H4 (cell line): ENCODE measurements at places on chromosomes 13 and 19.

- DNase-seq = no peak
Observed at GRCh38 chr13:93169980-93170379, 56.6 kb upstream of the GPC6 start.

- DNase-seq = no peak
Observed at GRCh38 chr19:14347999-14348889, 33.0 kb upstream of the ADGRE5 start.

DNA sequence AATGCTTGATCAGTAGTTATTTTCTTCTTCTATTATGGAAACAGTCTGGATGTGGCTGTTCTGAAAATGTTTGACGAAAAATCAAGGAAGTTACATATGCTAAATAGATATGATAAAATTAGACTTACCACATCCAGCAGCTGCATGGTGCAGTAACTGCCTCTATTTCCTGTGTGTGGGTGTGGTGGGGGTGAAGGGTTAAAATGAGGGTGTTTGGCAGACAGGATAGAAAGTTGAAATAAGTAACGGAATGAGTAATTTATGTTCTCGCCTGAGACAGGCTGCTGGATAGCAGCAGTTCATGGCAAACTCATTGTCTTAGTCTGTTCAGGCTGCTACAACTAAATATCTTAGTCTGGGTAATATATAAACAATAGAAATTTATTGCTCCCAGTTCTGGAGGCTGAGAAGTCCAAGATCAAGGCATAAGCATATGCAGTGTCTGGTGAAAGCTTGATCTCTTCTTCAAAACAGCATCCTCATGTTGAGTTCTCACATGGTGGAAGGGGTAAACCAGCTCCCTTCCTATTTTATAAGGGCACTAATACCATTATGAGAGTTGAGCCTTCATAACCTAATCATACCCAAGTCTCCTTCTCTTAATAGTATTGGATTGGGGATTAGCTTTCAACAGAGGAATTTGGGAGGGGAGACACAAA, 1248.9 kb downstream of the SLITRK5 start:
- DNase-seq = no peak

DNA sequence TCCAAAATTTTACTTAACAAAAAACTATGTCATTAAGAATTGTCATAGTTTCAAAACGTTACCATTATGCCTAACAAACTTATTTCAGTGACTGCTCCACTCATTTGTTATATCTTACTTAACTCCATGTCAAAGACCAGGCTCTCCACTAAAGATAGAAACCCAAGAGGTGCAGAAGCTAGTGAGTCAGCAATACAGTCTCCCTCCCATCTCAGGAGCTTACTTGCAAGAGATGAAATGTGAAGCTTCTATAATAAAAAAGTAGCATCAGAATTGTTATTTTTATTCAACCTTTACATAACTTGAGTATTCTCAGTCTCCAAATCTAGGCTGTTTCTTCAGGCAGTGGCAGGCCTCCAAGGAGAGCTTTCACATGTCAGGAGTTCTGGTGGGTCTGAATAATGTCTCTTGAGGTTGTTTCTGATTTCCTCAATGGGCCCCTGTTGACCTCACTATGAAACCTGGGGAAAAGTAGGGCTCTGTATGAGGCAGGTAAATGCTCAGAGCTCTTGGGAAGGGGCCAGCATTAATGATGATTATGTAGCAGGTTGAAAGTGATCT, 242.0 kb downstream of the NDFIP2 start:
- DNase-seq = no peak

DNA sequence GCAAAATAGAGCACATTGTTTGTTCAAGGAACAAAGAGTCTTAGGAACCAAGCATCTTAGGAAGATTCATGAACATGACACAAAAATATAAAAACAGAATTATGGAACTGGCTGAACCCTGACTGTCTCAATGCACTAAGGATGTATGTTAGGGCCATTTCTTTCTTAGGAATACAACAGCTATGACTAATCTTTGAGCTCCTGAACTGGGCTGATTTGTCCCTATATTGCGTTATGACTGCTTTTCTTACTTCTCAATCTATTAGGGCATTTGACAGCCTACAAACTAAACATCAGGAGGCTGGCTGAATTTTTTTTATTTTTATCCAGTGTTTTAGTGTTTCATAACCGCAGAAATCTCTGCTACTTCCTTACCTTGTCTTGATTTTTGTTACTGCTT, 211.2 kb downstream of the OXGR1 start:
- DNase-seq = no peak

DNA sequence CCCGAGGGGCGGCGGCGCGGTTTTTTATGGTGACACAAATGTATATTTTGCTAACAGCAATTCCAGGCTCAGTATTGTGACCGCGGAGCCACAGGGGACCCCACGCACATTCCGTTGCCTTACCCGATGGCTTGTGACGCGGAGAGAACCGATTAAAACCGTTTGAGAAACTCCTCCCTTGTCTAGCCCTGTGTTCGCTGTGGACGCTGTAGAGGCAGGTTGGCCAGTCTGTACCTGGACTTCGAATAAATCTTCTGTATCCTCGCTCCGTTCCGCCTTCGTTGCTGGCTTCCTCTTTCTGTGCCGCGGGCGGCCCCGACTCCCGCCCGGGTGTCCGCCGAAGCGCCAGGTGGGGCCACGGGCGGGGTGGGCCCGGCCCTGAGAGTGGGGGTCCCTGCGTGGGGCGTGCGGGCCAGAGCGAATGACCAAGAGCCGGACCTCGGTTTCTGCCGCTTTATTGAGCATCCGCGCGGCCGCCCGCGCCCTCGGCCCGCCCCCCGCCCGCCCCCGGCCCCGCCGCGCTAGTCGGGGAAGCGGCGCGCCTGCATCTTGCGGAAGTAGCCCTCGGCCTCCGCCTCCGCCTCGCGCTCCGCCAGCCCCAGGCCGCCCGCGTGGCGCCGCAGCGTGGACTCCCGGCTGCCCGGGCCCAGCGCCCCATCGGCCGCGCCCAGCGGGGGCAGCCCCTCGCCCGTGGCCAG, 9.6 kb downstream of the PLPPR3 start:
- no peak for DNase-seq

DNA sequence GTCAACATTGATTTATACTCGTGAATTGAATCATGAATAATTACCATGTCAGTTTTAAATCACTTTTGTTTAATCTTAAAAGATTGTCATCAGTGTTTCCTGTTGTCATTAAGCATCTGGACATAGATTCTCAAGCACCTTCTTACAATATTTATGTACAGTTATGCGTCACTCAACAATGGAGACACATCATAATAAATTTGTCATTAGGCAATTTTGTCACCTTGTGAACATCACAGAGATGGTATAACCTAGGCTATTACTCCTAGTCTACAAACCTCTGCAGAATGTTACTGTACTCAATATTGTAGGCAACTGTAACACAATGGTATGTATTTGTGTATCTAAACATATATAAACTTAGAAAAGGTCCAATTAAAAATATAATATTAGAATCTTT, 2130.9 kb upstream of the PCDH20 start:
- DNase-seq = no peak

- DNase-seq = no peak
Observed at GRCh38 chr19:10648360-10648759, 5.8 kb upstream of the ILF3 start.

- DNase-seq = no peak
Observed at GRCh38 chr13:107730813-107731212, 484.5 kb downstream of the LIG4 start.

DNA sequence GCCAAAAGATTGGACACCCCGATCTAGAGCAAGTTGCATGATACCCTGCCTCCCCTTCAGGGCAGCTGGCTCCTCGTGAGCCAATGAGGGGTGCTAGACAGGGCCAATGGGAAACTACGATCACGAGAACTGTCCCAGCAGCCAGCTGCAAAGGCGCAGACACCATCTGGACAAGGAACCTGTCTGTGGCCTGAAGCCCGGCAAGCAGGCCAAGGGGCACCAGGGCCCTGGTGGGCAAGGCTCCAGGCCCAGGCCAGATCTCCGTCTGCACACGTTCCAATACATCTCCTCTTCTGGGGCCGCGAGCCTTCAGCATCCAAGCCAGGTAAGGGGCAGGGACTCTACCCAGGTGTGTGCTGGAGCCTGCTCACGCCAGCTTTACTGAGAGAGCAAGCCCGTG, 20.2 kb downstream of the MED26 start:
- DNase-seq = no peak

DNA sequence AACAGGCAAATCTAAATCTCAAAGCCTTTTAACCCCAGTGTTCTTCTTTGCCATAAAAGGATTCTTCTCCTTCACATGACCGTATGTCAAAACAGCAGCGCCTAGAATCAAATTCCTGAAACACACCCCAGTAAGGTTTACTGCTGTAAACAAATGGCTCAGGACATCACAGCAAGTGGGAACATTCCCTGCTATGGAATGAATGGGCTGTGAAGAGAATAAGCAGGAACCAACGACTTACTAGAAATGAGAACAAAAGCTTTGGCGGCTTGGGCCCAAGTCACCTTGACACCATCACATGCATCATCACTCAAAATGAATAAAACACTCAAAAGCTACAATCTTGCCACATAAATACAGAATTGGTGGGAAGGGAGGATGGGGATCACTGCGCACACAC, 80.4 kb upstream of the SPATA13 start:
- DNase-seq = no peak

DNA sequence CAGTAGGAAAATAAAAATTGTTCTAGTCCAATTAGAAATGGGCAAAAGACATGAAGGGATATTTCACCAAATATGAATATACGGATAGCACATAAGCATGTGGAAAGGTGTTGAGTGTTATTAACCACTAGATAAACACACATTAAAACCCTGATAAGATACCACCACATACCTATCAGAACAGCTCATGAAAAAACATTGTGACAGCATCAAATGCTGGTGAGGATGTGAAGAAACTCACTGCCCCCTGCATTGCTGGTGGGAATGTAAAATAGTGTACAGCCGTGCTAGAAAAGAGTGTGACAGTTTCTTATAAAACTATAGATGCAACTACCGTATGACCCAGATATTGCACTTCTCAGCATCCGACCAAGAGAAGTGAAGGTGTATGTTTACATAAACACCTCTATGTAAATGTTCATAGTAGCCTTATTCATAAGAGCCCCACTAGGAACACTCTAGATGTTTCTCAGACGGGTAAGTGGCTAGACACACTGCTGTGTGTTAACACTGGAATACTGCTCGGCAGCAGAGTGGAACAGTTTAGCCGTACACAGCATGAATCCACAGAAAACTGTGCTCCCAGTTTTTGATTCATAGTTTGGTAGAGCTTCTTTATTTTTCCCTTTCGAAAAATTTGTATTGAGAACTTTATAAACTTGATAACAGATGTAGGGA, 321.1 kb downstream of the MYO16 start:
- DNase-seq = no peak

DNA sequence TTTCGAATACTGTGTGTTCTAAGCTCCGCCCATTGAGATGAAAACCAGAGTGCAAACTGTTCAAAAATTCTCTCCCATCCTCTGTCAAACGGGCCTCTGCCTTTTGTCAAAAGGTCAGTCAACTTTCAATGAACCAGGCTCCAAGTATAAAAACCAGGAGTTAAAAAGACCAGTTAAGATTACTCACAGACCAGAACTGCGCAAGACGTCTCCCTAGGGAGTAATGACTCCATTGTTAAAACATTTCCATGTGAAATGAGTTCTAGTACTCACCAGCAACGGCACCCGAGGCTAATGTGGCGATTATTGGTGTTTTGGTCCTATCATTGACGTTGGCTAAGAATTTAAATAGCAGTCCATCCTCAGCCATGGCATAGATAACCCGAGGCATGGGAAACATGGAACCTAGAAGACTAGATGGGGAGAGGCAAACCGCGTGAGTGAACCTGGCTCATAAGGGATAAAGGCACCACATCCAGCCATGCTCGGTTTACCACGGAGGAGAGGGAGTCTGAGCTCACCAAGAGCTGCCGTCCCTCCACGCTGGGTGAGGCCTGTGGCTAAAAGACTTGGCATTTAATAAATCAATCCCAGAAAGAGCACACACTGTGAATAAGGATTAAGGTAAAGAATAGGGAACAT, 73.3 kb downstream of the SLC7A1 start:
- peak; percentile 55 for DNase-seq

GRCh38 chr19:17942582-17943273, 9.9 kb downstream of the CCDC124 start:
- no peak for DNase-seq

GRCh38 chr19:1540365-1540925, 16.6 kb downstream of the PLK5 start:
- no peak for DNase-seq

- DNase-seq = no peak
Observed at GRCh38 chr19:49557641-49558325, 22.6 kb downstream of the NOSIP start.

DNA sequence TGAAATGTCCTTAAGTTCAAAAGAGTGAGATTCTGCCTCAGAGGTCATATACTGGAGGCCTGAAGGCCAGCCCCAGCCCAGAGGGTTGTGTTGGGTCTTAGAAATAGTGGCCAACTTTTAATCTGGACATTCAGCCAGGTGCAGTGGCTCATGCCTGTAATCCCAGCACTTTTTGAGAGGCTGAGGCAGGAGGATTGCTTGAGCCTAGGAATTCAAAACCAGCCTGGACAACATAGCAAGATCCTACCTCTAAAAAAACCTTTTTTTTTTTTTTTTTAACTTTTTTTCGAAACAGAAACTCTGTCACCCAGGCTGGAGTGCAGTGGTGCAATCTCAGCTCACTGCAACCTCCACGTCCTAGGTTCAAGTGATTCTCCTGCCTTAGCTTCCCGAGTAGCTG, 15.5 kb downstream of the DPF1 start:
- no peak for DNase-seq

GRCh38 chr19:19628501-19629134, 598 bp upstream of the LPAR2 start:
- no peak for DNase-seq

GRCh38 chr13:32135056-32135390, 103.4 kb downstream of the FRY start:
- no peak for DNase-seq

DNA sequence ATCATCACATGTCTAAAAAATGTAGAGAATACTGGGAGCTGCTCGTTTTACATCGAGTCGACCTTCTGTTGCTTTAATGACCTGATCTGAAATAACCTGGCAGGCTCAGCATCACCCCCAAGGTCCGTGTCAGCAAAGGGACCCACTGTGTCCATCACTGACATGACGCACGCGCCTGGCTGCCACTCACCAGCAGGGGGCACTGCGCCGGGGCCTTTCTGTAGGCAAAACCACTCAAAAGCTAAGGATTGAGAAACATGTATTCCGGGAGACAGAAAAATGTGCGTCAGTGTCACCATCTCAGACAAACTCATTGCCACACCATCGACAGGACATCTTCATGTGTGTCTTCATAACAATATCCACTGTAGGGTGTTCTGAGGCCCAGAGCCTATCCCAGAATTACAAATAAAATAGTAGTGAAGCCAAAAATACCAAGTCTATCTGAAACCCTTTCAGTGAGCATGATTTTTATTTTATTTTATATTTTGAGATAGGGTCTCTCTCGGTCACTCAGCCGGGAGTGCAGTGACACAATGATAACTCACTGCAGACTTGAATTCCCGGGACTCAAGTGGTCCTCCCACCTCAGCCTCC, 130.3 kb upstream of the LSM14A start:
- peak; percentile 69 for DNase-seq

GRCh38 chr13:111402441-111402840, 82.0 kb downstream of the TEX29 start:
- no peak for DNase-seq

GRCh38 chr19:33456076-33456844, 65.3 kb downstream of the PEPD start:
- no peak for DNase-seq
